ENCODE measurements at places on chromosomes 4 and X. TPM values are rescaled to one million over a fixed set of nuclear protein-coding genes. Genes with fewer than 3 reads are reported as not detected.

- DNase-seq, result no peak
Observed at GRCh38 chr4:141459020-141459419, 177.4 kb upstream of the IL15 start.

DNA sequence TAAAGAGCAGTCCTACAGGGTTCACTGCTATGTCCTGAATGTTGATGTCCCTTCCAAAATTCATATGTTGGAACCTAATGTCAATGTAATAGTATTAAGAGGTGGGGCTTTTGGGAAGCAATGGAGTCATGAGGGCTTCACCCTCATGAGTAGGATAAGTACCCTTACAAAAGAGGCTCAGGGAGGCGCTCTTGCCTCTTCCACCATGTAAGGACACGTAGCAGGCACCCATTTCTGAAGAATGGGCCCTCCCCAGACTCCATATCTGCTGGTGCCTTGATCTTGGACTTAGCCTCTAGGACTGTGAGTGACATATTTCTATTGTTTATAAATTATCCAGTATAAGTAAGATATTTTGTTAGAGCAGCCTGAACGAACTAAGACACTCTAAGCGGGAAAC is 15.8 kb downstream of the MED28 start:
- DNase-seq, result no peak

- no peak for DNase-seq
Observed at GRCh38 chrX:80578517-80579105, 158.4 kb downstream of the TENT5D start.

- DNase-seq, result no peak
Observed at GRCh38 chr4:87406462-87406861, 15.5 kb upstream of the HSD17B11 start.

Gene STK26
- total RNA-seq, result 3.1 TPM

Gene RRAGB
- total RNA-seq, result 5.9 TPM

Gene NIPAL1
- not detected for total RNA-seq

Gene ATOH1
- not detected for total RNA-seq
